ENCODE measurements at places on chromosomes 16 and 17.

- no peak for DNase-seq
Observed at GRCh38 chr16:20866145-20866772, 33.9 kb downstream of the DCUN1D3 start.

DNA sequence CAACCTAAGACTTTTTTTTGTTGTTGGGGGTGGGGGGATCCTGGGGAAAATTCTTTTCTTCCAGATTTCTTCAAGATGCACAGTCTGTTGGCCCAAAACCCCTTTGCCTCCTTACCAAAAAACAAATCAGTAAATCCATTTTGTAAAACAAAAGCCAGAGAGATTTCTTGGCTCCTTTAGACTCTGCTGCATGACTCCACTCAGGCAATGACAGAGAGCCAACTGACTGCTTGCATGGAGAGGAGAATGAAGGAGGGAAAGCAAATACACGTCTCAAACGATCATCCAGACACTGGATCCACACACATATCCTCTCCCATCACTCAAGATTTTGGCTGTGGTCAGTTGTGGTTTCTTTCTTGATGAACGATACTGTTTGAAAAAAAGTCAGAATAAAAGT, 13.8 kb downstream of the COPRS start:
- no peak for DNase-seq

DNA sequence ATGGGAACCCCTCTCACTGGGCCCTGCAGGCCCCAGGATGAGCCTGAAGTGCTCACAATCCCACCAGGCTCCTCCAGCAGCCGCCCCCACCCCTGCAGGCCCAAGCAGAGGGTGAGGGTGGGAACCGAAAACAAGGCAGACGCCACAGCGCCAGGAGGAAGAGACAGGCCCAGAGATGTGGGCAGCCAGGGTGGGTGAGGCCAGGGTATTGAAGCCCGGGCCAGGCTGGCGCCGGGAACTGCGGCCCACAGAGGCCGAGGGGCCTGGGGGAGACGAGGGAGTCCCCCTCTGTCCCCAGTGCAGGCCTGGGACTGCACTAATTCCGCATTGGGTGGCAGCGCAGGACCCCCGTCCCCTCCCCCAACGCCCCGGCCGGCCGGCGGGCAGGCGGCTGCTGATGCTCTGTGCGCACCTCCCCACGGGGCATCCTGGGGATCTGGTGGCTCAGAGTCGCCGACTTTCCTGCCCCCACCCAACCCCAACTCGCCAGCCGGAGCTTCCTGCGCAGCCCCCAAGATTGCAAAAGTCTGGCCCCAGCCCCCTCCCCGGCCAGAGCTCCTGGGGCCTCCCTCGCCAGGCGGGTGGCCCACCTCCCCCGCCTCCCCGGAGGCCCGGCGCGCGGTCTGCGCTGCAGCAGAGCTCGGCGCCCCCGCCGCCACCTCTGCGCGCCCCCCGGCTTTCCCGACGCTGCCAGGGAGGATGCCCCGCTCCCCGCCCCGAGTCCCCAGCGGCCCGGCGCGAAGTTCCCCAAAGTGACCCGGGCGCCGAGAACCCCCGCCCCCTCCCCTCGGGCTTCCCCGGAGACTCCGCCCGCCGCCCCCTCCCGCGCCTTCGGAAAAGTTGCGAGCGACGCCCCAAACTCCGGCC, 107.8 kb downstream of the ENGASE start:
- DNase-seq = no peak

DNA sequence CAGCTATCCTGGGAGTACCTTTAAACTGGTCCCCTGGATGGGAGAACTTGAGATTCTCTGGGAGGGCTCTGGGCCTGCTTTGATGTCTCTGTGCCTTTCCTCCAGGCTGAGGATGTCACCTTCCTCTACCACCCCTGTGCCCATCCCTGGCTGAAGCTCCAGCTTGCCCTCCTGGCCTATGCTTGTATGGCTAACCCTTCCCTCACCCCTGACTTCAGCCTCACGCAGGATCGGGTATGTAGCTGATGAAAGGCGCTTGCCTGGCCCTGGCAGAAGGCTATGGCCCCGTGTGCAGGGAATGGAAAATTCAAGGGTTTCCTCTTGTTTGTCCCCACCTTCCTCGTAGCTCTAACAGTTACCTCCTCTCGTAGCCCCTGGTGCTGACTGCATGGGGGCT, 3.0 kb downstream of the TP53I13 start:
- DNase-seq = no peak

- DNase-seq = no peak
Observed at GRCh38 chr17:81364278-81365147, 30.7 kb upstream of the BAHCC1 start.

DNA sequence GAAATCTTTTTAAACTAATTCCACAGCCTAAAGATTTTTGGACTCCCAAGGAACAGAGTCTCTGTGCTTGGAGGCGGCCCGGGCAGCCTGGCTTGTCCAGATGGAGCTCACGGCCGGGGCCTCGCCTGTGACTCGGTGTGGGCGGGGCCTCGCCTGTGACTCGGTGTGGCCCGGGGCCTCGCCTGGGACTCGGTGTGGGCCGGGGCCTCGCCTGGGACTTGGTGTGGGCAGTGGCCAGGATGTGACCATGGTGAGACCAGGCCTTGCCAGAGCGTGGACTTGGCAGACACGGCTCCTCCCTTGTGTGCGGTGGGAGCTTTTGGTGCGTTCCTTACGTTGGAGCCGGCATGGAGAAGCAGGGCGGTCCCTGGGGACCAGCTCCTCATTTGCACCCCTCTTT, 92.3 kb downstream of the METRNL start:
- peak; percentile 42 for DNase-seq

DNA sequence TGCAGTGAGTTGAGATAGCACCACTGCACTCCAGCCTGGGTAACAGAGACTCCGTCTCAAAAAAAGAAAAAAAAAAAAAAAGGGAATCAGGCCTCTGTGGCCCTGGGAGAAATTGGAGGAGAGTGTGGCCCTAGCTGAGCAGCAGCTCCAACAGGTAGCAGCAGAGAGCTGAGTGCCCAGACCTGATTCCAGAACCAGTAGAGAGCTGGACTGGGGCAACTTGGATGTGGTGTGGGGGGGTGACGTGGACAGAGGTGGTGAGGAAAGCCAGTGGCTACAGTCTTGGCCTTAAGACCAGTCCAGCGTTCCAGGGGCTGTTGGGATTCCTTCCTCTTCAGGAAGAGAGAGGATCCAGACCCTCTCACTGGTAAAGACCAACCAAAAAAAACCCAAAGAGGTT, 1.7 kb downstream of the HSPB9 start:
- DNase-seq = no peak

GRCh38 chr17:4332296-4332970, 34.0 kb downstream of the UBE2G1 start:
- DNase-seq = no peak

DNA sequence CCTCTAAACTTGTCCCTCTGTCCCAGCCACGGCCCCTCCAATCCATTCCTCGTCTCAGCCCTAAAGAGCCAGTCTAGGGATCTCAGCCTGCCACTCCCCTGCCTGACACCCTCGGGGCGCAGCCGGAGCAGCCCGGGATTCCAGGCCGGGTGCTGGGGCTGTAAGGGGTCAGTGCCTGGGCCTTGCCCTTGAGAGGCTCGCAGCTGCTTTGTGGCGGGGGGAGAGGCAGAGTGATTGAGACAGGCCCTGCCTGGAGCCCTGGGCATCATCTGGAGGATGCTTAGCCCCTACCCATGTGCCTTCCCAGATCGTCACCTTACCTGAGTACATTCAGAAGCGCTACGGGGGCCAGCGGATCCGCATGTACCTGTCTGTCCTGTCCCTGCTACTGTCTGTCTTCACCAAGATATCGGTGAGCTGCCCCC, 8.3 kb downstream of the SLC5A10 start:
- no peak for DNase-seq

GRCh38 chr16:972316-973002, 1.7 kb upstream of the LMF1 start:
- no peak for DNase-seq

DNA sequence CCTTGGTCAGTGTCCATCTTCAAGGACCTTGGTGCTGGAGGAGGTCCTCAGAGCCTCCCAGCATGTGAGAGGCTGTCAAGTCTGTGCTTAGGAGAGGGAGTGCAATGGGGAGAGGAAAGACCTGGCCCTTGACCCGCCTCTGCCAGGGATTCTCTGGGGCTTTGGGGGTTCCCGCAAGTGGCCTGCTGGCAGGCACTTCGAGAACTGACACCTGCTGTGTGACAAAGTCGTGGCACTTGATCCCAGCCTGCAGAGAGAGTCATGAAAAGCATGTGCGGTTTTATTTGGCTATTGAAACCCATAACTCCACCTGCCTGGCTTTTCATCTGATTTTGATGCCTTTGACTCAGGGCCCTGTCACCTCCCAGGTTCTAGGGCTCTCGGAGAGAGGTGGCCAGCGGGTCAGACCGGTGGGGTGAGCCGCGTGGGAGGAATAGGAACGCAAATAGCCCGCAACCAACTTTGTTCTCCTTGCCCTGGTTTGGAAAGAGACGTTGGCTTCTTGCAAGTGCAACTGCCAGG, 42.8 kb upstream of the GSE1 start:
- peak; percentile 71 for DNase-seq

- DNase-seq = no peak
Observed at GRCh38 chr16:26747760-26748159, 319.0 kb upstream of the C16orf82 start.

GRCh38 chr16:87145181-87146176, 171.7 kb downstream of the C16orf95 start:
- DNase-seq = no peak

- DNase-seq = no peak
Observed at GRCh38 chr17:2801841-2802240, 5.6 kb downstream of the RAP1GAP2 start.

GRCh38 chr17:14437176-14437575, 136.3 kb downstream of the HS3ST3B1 start:
- no peak for DNase-seq

DNA sequence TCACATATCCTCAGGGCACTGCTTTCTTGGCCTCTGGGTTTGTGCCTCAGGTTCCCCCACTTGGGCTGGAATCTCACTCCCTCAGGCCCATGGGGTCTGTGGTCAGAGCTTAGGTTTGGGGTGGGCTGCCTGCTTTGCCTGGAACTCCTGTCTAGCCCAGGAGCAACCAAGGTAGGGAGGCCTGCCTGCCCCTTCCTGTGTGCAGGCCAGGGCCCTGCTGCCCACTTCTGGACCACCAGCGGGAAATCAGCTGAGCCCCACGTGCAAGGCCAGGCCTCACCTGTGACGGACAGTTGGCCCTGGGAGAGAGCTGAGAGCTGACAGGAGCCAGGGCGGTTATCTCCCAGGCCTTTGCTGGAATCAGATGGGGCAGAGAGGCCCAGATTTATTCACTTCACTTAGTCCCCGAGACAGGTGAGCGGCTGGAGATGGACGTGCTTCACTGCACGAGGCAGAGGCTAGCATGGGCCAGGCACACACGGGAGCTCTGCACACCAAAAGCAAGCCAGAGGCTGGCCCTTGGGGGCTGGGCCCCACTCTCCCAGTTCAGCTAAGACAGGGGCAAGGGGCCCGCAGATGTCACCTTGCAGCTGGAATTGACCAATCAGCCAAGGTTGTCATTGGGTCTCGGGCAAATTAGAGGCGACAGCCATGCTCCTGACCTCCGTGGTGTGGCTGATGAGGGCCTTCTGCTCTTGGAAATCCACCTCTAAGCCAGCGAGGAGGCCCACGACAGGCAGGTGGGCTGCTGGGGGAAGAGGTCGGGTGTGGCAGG, 49.9 kb upstream of the DOC2B start:
- DNase-seq = no peak

DNA sequence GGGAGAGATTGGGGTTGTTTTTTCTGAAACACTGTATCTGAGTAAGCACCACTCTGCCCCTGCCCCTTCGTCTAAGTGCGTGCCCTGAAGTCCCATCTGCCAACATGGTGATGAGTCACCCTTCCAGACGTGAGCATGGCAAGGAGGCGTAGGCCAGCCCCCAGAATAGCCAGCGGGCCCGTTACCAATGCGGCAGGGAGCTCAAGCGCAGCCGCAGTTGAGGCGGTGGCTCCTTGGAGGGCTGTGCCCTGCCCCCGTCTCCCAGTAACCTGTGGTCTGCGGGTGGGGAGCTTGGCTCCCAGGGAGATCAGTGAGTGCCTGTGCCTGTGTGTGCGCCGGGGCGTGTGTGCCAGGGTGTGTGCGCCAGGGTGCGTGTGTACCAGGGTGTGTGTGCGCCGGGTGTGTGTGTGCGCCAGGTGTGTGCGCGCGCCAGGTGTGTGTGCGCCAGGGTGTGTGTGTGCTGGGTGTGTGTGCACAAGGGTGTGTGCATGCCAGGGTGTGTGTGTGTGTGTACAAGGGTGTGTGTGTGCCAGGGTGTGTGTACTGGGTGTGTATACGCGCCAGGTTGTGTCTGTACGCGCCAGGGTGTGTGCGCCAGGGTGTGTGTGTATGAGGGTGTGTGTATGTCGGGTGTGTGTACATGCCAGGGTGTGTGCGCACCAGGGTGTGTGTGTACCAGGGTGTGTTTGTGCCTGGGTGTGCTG, 98.6 kb upstream of the CHMP6 start:
- DNase-seq = peak; percentile 72

GRCh38 chr16:50224286-50224685, 42.1 kb upstream of the ADCY7 start:
- no peak for DNase-seq

- no peak for DNase-seq
Observed at GRCh38 chr16:21169249-21169981, 10.9 kb downstream of the LDAF1 start.

DNA sequence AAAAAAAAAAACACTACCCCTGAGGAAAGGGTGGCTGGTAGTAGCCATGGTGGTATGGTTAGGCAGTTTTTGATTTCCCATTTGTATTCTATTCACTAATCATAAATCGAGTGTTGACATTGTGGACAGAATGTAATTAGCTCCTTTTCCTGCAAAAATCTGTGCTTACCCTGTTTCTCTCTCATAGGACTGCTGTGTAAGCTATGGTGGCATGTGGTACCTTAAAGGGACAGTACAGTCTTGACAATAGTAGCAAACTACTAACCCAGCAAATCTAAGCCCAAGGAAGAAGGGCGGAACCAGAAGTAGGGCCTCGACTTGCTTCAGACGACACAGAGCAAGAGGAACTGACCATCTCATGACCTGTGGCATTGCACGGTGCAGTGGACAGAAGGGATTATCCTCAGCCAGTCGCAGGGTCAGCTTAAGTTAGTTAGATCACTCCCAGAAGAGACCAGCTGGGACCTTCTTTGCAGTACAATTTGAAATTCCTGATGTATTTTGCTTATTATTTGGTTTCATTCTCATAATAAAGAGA, 36.3 kb downstream of the POLR3E start:
- no peak for DNase-seq

GRCh38 chr17:47791025-47791424, 30.6 kb downstream of the OSBPL7 start:
- no peak for DNase-seq

DNA sequence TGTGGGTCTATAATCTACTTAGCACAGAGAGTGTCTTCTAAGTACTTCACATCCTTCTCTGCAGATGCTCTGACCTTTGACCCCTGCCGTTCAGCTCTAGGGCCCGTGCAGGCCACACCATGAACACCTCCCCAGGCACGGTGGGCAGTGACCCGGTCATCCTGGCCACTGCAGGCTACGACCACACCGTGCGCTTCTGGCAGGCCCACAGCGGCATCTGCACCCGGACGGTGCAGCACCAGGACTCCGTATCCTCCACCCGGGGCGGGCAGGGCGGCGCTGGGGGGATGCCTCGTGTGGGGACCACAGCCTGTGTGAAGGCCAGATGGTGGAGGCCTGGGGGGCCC, 686 bp downstream of the MLST8 start:
- DNase-seq = no peak

GRCh38 chr16:11757671-11758545, 15.3 kb upstream of the TXNDC11 start:
- DNase-seq = no peak

- DNase-seq = no peak
Observed at GRCh38 chr17:76912421-76913164, 44.4 kb downstream of the MGAT5B start.

- DNase-seq = no peak
Observed at GRCh38 chr17:51912939-51913338, 245.6 kb downstream of the CA10 start.

- DNase-seq = peak; percentile 57
Observed at GRCh38 chr16:27242868-27243590, 25.5 kb downstream of the NSMCE1 start.
